Articular chondrocyte of knee joint (primary cell): ENCODE measurements at places on chromosomes 16 and 17. TPM values are rescaled to one million over a fixed set of nuclear protein-coding genes. Genes with fewer than 3 reads are reported as not detected.

The TMEM204 gene
- total RNA-seq: 10.6 and 11.9 TPM in 2 replicates

The PDILT gene
- total RNA-seq: not detected in 2 replicates

The TBX21 gene
- total RNA-seq: not detected in 2 replicates

The C1QTNF8 gene
- total RNA-seq: 0.65 TPM in 1 of 2 replicates, not detected in the other

The ITGB3 gene
- total RNA-seq: 22.7 and 27.6 TPM in 2 replicates

The HOXB1 gene
- not detected in 2 replicates for total RNA-seq

The ZG16B gene
- 3.7 and 6.7 TPM in 2 replicates for total RNA-seq
